ENCODE measurements at places on chromosomes 5 and 9.

DNA sequence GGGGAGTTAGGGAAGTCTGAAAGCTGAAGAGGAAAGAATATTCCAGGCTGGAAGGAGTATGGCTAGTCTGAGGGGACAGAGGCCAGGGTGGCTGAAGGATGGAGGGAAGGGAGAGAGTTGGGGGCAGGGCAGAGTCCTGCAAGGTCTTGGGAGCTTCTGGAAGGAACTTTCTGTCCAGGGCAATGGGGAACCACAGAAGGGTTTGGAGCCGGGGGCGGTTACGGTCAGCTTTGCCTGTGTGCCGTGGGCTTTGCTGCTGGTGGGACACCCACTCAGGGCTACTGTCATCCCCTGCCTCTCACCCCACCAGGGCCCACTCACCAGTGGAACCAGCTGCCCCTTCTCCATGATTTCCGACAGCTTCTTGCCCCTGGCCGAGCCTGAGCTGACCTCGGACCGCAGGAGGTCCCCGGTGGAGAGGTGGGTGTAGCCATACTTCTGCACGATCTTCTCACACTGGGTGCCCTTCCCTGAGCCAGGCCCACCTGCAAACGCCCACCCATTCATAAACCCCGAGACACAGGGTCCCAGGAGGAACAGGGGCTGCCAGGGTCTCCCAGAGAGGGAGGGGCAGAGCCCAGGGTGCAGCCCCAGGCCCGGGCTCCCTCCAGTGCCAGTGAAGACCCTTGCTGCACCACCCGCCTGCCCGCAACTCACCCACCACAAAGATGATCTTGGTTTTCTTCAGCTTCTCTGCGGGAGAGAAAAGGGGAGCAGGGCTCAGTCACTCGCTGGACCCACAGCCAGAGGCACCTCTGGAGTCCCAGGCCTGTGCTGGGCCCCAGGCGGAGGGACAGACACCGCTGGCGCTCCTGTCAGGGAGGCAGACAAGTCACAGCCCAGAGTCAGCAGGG, 4.9 kb downstream of the AK1 start:
- DNase-seq, result no peak

GRCh38 chr5:177515580-177515979, 1.2 kb downstream of the DDX41 start:
- DNase-seq, result no peak

- DNase-seq, result no peak
Measured at GRCh38 chr9:69986970-69987369, 56.7 kb upstream of the MAMDC2 start.

DNA sequence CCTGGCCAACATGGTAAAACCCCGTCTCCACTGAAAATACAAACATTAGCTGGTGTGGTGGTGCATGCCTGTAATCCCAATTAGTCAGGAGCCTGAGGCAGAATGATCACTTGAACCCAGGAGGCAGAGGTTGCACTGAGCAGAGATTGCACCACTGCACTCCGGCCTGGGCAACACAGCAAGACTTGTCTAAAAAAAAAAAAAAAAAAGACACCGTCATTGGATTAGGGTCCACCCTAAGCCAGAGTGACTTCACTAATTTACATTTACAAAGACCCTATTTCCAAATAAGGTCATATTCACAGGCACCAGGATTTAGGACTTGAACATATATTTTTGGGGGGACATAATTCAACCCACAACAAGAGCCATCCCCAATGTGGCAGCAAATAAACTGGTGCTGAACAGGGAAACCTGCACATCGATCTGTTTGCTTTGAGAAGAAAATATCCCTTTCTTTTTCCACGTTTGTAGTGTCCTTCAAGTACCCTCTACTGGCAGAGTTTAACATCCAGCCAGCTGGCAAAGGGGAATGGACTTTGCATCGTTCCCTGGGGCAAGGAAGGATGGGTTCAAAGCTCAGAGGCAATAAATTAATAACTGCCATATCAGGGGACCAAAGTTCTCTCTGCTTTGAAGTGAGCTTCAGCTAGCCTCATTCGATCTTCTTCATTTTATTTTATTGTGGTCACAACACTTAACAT, 3.7 kb upstream of the DNAJC25 start:
- DNase-seq, result no peak

- DNase-seq, result no peak
Measured at GRCh38 chr5:19866090-19866450, 121.9 kb downstream of the CDH18 start.

GRCh38 chr5:103780794-103781193, 218.2 kb upstream of the NUDT12 start:
- no peak for DNase-seq

- DNase-seq, result no peak
Measured at GRCh38 chr5:157836121-157836753, 22.7 kb downstream of the CLINT1 start.

DNA sequence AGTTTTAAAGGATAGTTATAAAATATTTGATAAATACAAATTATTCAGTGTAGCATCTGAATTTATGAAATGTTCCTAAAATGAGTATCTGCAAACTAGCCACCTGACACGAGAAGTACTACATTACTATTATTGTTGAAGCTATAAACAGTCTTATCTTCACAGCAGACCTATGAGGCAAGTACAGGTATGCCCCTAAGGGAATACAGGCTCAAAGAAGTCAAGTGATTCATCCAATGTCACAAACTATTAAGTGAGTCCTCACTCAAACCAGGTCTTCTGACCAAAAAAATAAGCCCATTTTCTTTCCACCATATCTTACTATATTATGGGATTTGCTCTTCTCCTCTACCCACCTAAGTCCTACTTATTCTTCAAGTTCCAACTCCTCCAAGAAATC, 28.7 kb downstream of the STRBP start:
- no peak for DNase-seq
